ENCODE measurements at places on chromosomes 3 and 15.

DNA sequence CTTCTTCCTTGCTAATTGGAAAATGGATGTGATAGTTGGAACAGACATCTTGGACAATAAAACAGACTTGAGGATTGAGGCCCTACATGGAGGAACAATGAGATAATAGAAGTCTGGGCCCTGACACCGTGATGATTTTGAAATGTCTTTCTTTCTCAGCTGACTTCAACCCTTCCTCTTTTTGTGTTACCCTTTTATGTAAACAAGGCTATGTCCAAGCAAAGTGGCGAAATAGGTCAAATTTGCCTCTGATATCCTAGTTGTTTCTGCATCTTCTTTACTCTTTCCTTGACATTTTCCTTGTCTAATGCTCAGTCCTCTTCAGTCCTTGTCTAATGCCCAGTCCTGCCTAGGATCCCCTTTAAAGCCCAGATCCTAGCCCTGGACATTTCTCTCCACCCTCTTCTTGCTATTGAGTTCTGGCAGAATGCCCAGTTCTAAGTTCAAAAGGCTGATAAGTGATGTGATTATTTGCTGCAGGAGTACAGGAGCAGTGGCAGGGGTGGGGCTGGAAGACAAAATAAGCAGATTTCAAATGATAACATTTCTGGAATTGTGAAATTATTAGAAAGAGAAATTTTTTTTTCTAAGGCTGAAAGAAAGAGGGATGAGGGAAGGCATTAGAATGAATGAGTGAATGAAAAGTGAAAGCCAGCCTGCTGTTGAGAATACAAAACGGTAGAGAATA, 6.5 kb upstream of the VPS8 start:
- no peak for DNase-seq

DNA sequence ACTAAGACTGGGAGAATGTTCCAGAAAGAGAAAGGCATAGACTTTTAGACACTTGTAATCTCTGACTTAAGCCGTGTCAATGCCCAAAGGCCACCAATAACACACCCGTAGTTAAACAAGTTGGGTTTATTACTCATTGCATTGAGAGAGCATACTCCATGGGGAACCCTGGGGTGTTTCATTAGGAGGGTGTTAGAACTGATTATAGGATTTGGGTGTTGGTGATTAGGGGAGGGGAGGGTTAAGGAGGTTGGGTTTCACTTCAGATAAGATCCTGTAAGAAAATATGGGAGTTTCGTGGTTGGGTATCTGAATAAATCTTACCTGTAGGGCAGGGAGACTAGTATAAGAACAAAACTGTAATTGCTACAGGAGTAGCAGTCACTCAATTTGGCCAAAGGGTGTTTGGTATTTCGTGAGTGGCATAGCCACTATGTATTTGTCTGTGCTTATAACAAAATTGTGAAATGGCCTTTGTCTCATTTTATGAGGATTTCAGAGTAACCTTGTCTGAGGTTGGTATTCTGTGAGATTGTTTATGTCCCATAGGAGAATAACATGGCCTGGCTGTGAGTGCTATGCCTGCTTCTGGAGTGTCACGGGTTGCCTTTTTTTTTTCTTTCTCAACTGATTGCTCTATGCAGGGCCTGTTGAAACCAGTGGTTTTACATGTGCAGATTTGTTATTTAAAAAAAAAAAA, 2.9 kb downstream of the HACD3 start:
- DNase-seq = no peak

DNA sequence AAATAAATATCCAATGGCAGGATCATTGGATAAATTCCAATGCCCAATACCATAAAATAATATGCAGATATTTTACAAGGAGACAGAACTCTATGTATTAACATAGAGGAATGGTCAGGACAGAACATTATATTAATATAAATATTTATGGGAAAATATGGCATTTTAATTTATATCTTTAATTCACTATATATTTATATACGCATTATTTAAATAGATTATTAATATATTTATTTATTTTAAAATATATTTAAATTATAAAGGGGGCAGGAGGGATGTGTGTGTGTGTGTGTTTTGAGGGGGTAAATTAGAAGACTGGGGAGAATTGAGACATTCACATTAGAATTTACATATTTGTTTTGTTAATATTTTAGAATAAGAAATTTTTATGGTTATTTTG, 31.6 kb upstream of the CNTN3 start:
- no peak for DNase-seq

- DNase-seq = no peak
Measured at GRCh38 chr15:87758794-87759418, 497.6 kb downstream of the NTRK3 start.

DNA sequence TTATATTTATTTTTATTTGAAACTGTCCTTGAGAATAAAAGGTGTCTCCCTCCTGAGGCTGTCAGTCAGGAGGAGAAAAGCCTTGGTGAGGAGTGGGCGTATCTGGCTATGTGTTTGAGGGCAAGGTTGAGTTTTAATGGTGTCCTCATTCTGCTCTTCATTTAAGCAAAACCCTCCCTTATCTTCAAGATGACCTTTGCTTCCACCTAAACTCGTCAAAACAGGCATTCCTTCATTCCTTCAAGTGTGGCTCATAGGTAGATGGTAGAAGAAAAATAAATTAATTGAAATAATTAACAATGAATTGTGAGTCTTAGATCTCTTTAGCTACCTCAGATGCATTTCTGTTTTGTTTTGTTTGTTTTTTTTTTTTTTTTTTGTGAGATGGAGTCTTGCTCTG, 39.4 kb upstream of the ATOSA start:
- no peak for DNase-seq

DNA sequence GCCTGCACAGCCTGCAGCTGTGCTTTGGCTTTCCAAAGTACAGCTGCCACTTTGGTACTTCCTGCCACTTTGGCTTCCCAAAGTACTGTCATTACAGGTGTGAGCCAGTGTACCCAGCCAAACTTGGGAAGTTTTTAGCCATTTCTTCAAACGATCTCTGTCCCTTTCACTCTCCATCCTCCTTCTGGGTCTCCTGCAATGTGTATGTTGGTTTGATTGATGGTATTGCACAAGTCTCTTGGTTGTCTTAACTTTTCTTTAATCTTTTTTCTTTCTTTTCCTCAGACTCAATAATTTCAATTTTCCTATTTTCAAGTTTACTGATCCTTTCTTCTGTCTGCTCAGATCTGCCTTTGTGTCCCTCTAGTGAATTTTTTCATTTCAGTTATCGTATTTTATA, 99.3 kb upstream of the CFAP20DC start:
- DNase-seq = no peak

DNA sequence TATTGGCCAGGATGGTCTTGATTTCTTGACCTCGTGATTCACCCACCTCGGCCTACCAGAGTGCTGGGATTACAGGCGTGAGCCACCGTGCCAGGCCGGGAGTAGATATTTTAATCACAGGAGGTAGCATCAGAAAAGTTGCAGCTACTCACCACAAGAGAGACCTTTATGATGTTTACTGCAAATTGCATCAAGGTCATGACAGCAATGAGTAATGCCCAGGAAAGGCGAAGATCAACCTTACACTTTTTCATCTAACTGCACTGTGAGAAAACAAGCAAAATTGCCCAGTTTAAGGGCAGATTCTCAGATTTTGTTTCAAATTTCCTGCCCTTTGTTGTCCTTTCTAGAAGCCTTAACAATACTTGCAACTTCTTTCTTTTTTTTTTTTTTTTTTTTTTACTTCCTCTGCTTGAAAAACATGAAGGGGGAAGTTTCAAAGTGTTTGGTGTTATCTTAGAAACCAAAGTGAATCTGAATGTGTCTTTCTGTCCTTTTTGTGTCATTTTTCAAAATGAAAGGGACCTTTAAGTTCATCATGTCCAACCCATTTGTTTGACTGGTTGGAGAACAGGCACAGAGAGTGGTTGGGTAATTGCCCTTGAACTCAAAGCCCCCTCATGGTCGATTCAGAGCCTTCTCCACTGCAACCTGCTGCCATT, 25.0 kb downstream of the TGFBR2 start:
- DNase-seq = peak; percentile 83

DNA sequence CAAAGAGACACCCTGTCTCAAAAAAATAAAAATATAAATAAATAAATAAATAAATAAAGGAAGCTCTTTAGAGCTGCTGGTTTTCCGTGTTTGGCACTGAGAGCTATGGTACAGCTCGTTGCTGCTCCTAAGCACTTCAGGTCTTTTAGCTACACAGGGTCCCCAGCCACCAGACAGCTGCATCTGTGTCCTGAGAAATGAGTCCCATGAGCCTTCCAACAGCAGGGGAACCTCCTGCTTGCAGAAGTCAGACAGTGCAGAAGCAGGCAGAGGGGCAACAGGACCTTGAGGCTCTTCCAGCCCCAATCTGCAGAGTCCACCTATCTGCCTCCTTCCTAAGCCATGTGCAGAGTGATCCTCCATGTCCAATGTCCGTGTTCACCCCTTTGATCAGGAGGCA, 159.0 kb downstream of the SV2B start:
- DNase-seq = no peak

DNA sequence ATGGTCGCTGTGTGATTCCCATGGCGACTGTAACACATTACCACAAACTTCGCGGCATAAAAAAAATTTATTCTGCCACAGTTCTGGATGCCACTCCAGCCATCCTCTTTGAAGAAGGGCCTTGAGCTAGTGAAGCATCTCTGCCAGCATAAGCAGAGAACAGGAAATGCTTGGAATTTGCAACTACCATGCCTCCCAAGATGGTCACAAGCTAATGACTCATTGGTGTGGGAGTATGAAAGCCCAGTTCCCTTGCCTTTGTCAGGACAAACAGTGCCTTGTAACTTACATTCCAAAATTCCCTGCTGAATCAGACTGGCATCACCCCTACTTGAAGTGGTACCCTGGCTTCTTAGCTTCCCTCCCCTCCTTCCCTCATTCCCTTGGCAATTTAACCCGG, 129.7 kb downstream of the PROS1 start:
- DNase-seq = no peak

- DNase-seq = no peak
Measured at GRCh38 chr3:76735152-76735551, 304.7 kb upstream of the ROBO2 start.

- no peak for DNase-seq
Measured at GRCh38 chr3:53267766-53268165, 11.9 kb upstream of the TKT start.

DNA sequence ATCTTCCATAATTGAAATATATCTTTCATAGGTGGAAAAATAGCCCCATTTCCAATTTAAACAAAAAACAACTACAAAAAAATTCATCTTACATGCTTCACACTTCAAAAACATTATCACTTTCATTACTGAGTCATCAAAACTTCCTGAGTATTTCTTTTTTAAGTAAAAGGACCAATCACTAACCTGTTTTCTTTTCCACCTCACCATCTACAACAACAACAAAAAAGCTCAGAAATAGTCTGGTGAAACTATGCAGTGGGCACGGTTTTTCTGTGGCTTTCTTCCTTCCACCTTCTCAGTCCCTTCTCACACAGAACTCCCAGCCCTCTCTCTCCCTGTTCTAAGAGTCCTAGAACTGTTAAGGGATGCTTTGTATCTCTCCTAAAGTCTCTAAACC, 20.3 kb upstream of the TNIK start:
- no peak for DNase-seq

DNA sequence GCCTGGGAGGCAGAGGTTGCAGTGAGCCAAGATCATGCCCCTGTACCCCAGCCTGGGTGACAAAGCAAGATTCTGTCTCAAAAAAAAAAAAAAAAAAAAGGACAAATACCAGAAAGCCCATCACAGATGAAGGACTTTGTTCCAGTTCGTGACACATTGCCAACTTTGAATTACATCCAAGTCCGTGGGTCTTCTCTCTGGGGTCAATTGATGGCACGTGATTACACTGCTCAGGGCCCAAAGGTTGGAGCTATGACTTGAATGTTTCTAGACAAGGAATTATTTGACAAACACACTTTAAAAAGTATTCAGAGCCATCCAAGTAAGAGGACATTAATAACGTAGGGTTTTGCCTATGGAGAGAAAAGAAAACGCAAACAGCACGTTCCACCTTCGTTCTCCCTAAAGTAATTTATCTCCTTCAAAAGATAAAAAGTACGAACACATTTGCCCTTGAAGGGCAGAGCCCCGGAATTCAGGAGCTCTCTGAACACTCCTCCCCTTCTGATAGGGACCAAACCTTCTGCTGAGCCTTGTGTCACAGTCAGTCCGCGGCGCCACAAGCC, 31.3 kb upstream of the ST3GAL6 start:
- DNase-seq = no peak

- DNase-seq = no peak
Measured at GRCh38 chr15:25053000-25053815, 98.4 kb downstream of the SNRPN start.

DNA sequence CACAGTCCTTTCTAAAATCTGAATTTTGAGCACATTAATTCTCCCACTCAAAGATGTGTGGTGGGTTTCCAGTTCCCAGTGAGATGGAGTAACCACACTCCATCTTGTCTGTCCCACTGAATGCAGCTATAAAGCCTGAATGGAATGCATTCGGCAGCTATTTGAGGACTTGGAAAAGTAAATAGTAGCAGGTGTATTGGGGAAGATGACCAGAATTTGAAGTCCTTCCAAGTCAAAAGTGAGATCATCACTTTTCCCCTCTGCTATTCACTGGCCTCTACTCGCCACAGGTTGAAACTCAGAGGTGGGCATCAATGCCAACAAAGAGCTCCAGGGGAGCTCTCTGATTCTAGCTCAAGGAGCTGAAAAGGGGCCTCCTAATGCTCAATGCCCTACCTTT, 8.1 kb upstream of the GNB5 start:
- no peak for DNase-seq

- peak; percentile 52 for DNase-seq
Measured at GRCh38 chr3:141401573-141402475, 33.5 kb downstream of the ZBTB38 start.

- DNase-seq = no peak
Measured at GRCh38 chr3:34207806-34208205, 409.4 kb downstream of the PDCD6IP start.

DNA sequence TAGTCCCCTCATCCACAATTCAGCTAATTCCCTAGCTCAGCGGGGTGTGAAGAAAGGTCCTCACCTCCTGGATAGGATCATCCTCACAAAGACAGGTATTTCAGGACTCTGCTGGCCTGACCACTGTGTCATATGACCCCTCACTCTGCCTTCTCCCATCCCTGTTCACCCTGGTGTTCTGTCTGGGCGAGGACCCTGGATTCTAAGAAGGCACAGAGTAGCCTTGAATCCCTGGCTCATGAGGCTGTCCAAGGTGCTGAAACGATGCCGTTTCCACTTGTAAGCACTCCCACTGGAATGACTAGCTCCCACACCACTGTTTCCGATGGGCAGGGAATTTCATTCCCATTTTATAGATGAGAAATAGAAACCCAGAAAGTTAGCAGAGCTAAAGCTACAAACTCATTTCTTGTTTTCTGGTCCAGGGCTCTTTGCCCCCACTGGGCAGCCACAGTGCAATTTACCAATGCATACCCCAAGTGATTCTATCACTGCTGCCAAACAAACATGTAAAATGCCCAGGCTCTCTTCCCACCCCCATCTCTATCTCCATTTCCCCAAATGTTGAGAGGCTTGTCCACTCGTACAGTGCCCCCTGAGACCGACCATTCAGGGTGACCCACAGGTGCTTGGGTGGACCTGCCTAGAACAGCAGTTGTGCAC, 83.2 kb downstream of the RAB11A start:
- no peak for DNase-seq

GRCh38 chr3:54169524-54169923, 47.2 kb downstream of the CACNA2D3 start:
- DNase-seq = no peak
